ENCODE measurements at places on chromosomes 5 and 9.
A peak's percentile ranks its signal among the peaks of the same experiment; 100 is the strongest.

- peaks cover 21% of the 10 kb centered on the region for H3K4me1 ChIP-seq
- H3K4me3 ChIP-seq: no peak overlapping the region
Observed at GRCh38 chr9:35859310-35859989, 10.8 kb downstream of the OR13J1 start.

- DNase-seq: no peak
- no peaks in the 10 kb centered on the region for H3K36me3 ChIP-seq
- H3K27me3 ChIP-seq: no peaks in the 10 kb centered on the region
- H3K27ac ChIP-seq: no peak overlapping the region
Observed at GRCh38 chr9:83097633-83098032, 34.7 kb upstream of the RASEF start.

DNA sequence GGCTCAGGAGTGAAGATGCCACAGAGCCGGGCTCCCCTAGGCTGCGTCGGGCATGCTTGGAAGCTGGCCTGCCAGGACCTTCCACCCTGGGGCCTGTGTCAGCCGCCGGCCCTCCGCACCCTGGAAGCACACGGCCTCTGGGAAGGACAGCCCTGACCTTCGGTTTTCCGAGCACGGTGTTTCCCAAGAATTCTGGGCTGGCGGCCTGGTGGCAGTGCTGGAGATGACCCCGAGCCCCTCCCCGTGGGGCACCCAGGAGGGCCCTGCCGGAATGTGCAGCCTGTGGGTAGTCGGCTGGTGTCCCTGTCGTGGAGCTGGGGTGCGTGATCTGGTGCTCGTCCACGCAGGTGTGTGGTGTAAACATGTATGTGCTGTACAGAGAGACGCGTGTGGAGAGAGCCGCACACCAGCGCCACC is 113.1 kb downstream of the RXRA start:
- H3K4me1 ChIP-seq: peaks cover 5% of the 10 kb centered on the region
- H3K27me3 ChIP-seq: peaks cover 25% of the 10 kb centered on the region
- peaks cover 12% of the 10 kb centered on the region for H3K36me3 ChIP-seq

DNA sequence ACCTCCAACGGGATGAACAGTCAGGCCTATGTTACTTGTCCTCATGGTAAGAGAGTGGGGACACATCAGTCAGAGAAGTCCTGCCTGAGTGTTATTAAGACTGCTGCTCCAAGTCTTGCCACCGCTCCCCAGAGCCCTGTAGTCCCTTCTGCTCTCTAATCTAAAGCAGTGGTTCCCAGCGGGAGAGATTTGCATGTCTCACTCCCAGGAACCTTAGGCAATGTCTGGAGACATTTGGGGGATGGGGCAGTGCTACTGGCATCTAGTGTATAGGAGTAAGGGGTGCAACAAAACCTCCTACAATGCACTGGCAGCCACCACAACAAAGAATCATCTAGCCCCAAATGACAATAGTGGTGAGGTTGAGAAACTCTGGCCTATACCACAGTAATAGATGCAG is 2.6 kb upstream of the SVEP1 start:
- H3K27me3 ChIP-seq: peaks cover 14% of the 10 kb centered on the region
- H3K36me3 ChIP-seq: peaks cover 4% of the 10 kb centered on the region
- H3K4me3 ChIP-seq: no peak overlapping the region
- no peak for DNase-seq
- peaks cover 13% of the 10 kb centered on the region for H3K4me1 ChIP-seq
- no peak overlapping the region for H3K27ac ChIP-seq

DNA sequence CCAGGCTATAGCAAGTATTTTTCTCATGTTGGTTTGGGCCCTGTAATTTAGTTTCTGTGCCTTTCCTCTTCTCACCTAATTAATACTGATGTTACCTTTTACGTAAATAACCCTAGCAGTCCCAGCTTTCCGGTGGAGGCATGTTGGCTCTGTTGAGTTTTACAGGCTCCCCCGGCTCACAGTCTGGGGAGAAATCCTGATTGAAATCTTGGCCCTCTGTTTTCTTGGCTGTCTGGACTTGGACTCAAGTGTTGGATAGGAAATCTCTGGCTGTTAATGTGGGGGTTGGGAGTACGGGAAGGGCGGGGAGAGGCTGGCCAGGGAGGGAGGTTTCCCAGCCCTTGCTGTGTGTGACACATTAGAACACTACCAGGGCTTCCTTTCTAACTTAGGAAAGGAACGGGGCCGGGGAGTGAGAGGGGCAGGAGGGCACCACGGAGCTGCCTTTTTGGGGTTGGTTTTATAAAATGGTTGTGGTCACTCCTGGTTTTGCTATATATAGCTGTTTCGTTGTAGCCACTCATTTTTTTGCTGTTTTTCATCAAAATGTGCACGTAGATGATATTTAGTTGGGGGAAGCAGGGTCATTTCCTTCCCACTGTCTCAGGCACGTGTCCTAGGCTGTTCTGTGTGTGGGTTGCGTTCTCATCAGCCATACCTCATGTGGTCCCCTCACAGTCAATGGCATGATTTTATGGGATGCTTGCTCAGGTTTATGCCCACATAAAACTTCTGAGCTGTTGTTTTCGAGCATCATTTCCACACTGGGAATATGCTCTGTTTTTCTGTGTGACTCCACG is 11.0 kb downstream of the TRIO start:
- peaks cover 1% of the 10 kb centered on the region for H3K27me3 ChIP-seq
- H3K27ac ChIP-seq: peak overlapping the region; percentile 93
- no peak overlapping the region for H3K4me3 ChIP-seq
- H3K4me1 ChIP-seq: peaks cover 42% of the 10 kb centered on the region
- no peaks in the 10 kb centered on the region for H3K36me3 ChIP-seq
